ENCODE measurements at places on chromosomes 16 and 17.

- DNase-seq, result no peak
Measured at GRCh38 chr16:65305266-65305959, 183.6 kb upstream of the CDH11 start.

- no peak for DNase-seq
Measured at GRCh38 chr16:60181536-60181935, 1447.4 kb upstream of the GOT2 start.

GRCh38 chr17:933312-934073, 46.1 kb downstream of the NXN start:
- no peak for DNase-seq

DNA sequence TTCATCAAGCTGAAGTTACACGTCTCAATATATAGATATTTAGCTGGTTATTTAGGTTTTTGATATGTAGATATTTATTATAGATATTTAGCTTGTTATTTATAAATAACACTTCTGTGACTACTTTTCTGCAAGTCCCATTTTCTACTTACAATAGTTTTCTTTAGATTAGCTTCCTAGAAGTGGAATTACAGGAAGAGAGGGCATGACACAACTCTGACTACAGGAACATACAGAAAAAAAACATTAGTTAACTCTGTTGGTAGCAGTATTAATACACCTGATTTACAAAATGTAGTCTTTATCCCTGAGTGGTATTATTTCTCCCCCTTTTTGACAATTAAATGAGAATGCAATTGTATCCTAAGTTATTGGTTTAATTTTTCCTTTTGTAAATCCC, 21.2 kb upstream of the CCL1 start:
- DNase-seq, result no peak

DNA sequence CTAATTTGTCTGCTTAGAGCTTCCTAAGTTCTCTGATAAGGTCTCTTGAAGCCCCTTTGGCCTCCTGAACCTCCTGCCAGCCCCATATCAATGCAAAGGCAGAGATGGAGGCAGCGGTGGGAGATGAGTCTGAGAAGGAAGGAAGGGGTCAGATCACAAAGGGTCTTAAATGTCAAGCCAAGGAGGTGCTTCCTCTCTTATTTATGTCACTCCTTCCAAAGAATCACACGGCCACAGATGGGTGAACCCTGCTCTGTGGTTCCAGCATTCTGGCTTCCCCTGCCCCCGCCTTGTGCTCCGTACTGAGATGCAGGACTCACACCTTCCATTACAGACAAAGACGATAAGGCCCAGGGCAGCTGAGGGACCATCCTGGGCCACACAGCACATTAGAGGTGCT, 96.3 kb downstream of the GSG1L start:
- DNase-seq, result no peak

- DNase-seq, result no peak
Measured at GRCh38 chr16:78097548-78097947, 1.9 kb upstream of the WWOX start.

DNA sequence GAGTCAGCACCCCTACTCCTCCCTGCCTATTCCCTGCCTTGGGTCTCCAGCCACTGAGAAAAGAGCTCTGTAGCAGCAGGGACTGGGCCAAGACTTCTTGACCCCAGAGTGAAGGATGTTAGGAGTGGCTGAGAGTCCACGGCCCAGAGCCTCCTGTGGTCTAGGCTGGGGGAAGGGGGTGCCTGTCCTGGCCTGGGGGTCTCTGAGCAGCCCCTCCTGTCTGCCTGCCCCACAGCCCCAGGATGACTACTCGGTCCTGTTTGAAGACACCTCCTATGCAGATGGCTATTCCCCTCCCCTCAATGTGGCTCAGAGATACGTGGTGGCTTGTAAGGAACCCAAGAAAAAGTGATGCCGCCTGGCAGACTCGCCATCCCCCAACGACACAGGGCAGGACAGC, 5.5 kb downstream of the SULT1A2 start:
- DNase-seq, result no peak

DNA sequence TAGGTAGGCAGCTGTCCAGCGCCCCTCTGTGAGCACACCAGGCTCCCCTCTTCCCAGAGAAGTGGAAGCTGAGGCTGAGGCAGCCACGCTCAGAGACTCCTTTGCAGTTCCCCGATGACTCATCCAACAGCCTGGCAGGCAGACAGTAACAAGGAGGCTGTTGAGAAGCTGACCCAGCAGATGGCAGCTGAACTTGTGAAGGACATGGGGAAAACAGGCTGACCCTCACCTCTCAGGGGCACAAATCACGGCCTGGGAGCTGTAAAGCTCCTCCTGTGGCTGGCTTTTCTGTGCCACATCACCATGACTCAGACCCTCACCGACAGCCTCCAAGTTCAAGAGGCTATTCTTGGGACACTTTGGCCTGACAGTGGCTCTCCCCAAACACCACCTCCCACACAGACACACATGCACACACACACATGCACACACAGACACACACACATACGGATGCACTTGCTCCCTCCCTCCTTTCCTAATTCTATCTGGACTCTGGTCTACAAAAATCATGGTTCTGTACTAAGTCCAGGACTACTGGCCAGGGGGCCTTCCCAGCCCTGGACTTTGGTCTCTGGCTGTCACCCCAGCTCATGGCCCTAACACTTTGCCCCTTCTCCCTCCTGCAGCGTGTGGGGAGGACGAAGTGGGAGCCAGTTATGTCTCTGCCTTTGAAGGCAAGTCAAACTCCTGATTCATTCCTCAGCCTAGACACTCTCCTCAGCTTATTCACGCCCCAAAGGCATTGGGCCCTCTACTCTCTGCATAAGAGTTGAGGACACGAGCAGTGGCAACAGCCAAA, 23.2 kb downstream of the MAP3K14 start:
- DNase-seq, result no peak

DNA sequence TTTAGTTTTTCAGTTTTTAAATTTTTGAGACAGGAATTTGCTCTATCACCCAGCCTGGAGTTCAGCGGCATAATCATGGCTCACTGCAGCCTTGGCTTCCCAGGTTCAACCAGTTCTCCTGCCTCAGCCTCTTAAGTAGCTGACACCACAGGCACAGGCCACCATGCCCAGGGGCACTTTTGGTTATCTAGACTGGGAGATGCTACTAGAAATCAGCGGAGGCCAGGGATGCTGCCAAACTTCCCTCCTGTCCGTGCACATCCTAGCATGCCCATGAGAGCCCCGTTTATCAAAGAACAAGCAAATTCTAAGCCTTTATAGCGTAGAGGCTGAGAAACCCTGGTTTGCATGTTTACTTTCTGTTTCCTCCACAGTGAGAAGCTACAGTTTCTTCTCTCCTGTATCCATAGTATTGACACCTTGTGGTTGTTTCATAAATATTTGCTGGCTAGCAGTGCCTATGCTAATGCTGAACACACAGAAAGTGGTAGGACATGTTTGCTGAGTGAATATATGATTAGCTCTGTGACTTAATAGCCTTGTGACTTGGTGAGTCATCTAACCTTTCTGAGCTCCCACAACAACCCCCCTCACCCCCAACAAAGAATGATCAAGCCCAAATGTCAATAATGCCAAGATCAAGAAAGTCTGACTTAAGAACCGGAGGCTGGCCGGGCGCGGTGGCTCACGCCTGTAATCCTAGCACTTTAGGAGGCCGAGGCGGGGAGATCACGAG, 39.2 kb upstream of the MAF start:
- no peak for DNase-seq

Data from activated naive CD4-positive, alpha-beta T cell treated with anti-CD3 and anti-CD28 coated beads, Interleukin-2, amount 50 U/mL, for 16 hours (primary cell).